ENCODE measurements at places on chromosomes 5 and 9.

- no peak for DNase-seq
Measured at GRCh38 chr5:104412649-104413240, 850.2 kb upstream of the NUDT12 start.

GRCh38 chr9:270657-271237 lies 56.1 kb downstream of the DOCK8 start:
- no peak for DNase-seq

DNA sequence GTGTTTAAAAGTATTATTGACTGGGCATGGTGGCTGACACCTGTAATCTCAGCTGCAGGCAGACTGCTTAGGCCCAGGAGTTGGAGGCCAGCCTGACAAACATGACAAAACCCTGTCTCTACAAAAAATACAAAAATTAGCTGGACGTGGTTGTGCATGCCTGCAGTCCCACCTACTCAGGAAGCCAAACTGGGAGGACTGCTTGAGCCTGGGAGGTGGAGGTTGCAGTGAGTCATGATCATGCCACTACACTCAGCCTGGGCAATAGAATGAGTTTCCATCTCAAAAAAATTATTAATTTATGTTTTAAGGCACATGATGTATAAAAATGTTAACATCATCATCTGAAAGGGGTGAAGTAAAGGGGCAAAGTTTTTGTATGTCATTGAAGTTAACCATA lies 49.7 kb upstream of the FNIP1 start:
- no peak for DNase-seq

DNA sequence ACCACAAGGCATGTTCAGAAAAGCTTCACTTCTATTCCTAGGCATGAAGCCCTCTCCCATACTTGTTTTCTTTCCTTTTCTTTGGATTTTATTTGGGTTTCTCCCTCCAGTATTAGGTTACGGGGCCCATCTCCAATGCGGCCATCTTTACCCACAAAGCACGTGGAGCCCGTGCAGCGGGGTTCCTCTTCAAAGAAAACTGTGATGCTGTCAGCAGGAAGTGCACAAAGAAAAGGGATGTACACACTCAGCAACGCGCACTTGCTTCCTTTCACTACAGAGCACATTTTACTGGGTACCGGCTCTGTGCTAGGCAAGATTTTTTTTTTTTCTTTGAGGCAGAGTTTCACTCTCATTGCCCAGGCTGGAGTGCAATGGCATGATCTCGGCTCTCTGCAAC lies 106.6 kb downstream of the COL23A1 start:
- DNase-seq, result peak; percentile 20

- no peak for DNase-seq
Measured at GRCh38 chr9:73597771-73598170, 446.1 kb downstream of the ANXA1 start.

DNA sequence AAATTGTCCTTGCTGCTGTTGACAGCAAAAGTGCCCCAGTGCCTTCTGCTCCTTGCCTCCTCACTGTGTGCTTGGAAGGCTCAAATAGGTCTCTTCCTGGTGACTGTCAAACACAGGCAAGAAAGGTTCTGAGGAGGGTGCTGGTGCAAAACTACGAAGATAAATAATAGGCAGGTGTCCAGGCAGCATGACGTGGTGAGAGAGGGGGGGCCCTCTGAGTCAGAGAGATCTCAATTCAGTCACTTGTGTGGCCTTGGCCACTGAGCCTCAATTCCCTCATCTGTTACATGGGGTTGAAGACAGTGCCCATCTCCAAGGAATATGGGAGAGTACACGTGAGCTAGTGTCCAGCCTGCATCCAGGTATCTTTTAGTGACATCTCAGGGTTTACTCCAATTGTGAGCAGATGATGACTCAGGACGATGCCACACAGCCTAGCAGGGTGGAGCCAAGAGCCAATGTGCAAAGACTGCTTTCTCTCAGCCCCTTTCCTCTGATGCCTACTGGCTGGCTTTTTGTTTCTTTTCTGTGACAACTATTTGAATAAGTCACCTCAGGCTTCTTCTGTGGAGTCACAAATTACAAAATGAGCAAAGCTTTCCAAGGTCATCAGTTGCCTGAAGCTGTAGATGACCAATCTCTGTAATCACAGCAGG lies 29.7 kb upstream of the SMIM32 start:
- DNase-seq, result no peak

- DNase-seq, result no peak
Measured at GRCh38 chr9:110936237-110936636, 102.0 kb downstream of the LPAR1 start.

GRCh38 chr5:5751498-5751897 lies 329.0 kb downstream of the ICE1 start:
- no peak for DNase-seq

GRCh38 chr9:72526901-72527800 lies 5.7 kb downstream of the TMC1 start:
- DNase-seq, result peak; percentile 68

- DNase-seq, result no peak
Measured at GRCh38 chr5:144206141-144206540, 35.5 kb downstream of the KCTD16 start.

- no peak for DNase-seq
Measured at GRCh38 chr9:90864779-90865178, 63.2 kb downstream of the SYK start.

DNA sequence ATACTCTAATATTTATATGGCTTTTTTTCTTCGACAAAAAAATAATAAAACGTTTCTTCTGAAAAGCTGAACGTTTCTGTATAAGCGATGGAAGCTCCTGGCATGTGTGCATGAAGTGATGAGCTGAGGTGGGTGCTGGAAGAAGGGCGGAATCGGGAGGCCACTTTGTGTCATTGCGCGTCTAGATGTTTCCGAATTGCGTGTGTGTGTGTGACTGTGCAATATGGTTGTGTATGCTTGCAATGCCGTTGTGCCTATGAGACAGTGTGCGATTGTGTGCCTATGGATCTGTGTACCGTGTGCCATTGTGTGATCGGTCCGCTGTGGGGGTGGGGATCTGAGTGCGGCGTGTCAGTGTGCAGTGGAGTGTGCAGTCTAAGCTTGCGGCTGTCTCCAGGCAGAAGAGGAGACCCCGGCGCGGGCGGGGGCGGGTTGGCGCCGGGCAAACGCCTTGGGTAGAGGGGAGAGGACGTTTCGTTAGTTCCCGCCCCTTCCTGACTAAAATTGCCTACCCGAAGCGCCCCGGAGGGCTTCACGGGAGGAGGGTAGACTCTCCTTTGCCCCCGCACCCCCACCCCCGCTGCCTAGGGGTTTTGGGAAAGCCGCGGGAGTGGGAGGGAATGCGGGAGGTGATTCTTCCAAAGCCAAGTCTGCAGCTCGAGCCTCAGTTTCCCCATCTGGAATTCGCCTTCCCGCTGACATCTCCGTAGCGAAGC lies 24.2 kb downstream of the PCDHGC5 start:
- DNase-seq, result no peak

DNA sequence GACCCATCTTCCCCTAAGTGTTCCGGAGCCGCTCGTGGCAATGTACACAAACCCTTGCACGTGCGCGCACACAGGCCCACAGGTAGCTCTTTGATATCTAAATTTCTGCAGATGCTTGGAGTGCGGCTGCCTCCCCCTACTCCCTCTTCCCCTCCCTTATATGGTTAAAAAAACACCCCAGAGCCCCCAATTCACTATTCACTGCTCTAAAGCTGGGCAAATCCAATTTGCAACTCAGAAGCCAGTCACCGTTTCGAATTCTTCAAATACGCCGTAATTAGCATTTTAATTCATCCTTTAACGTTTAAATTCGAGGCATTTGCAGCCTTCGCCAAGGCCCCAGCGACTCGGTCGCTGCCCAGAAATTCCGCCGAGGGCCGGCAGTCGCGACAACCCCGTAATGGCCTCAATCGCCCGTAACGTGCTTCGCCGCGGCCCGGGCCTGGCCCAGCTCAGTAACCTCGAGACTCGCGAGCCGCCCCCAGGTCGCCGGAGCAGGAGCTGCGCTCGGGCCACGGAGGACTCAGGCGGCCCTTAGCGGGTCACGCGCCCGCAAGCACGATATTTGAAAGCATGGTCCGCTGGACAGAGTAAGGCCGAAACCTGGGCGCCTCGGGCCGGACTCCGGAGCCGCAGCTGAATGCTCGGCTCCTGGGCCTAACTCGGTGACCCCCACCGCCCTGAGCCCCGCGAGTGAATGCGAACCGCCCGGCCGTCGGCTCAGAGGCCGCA lies 1.3 kb downstream of the IRX2 start:
- no peak for DNase-seq

DNA sequence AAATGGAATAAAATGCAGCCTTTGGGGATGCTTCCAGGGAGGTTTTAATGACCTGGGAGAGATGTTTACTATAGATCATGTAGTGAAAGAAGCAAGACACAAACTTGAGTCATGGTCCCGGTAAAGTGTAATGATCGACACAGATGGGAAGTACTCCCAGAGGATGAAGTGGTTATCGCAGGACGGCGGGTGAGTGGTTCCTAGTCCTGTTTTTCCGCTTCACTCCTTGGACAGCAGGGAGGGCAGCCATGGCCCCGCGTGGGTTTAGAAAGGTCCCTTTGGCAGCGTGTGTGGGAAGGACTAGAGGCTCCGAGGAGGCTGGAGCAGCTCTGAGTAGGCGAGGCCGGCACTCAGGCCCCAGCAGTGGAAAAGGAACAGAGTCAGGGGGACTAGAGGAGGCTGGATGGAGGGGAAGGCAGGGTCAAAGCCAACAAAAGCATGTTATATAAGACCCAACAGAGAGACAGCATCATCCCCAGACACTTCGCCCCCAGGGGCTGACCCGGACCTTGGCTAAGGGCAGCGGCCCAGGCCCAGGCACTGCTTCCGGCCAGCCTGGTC lies 49.2 kb upstream of the STXBP1 start:
- no peak for DNase-seq

DNA sequence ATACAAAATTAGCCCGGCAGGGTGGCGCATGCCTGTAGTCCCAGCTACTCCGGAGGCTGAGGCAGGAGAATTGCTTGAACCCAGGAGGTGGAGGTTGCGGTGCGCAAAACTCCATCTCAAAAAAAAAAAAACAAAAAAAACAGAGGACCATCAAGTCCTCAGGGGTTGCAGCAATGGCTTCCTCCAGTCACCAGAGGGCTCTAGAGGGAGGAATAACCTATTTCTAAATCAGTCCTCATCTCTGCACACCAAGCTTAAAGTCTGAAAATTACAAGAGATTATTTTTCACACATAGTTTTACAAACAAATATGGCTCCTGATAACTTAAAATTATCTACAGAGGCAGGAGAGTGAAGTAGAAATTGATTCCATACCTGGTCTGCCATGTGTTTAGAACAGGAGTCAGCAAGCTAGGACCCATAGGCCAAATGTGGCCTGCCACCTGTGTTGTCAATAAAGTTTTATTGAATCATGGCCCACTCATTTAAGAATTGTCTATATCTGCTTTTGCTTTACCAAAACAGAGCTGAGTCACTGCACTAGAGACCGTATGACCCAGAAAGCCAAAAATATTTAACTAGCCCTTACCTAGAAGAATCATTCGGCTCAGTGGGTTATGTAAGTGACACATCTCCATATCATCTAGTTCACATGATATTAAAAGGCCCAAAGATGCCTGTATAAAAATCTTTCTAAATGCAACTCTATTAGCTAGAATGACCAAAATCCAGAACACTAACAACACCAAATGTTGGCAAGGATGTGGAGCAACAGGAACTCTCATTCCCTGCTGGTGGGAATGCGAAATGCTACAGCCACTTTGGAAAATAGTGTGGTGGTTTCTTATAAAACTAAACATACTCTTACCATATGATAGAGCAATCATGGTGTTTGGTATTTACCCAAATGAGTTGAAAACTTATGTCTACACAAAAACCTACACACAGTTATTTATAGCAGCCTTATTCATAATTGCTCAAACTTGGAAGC lies 207.7 kb downstream of the FRMD3 start:
- DNase-seq, result no peak

GRCh38 chr9:95629585-95629984 lies 112.8 kb upstream of the PTCH1 start:
- DNase-seq, result no peak

DNA sequence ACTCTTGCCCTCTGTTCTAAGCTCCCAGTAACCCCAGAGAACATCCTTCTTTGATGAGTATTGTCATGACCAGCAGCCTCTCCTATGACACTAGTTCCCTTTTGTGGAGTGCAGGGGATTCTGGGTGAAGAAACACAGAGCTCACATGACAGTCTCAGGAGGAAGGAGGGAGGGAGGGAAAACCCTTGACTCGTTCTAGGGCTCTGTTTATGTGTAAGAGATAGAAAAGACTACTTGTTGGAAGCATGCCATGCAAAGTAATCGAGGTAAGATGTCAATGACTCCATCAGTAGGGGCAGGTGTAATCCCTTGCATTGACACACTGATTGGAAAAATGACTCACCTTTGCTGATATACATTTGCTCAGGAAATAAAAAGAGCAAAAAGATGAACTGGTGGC lies 190.2 kb upstream of the ELL2 start:
- DNase-seq, result no peak

GRCh38 chr9:110655754-110656641 lies 12.6 kb upstream of the MUSK start:
- no peak for DNase-seq

DNA sequence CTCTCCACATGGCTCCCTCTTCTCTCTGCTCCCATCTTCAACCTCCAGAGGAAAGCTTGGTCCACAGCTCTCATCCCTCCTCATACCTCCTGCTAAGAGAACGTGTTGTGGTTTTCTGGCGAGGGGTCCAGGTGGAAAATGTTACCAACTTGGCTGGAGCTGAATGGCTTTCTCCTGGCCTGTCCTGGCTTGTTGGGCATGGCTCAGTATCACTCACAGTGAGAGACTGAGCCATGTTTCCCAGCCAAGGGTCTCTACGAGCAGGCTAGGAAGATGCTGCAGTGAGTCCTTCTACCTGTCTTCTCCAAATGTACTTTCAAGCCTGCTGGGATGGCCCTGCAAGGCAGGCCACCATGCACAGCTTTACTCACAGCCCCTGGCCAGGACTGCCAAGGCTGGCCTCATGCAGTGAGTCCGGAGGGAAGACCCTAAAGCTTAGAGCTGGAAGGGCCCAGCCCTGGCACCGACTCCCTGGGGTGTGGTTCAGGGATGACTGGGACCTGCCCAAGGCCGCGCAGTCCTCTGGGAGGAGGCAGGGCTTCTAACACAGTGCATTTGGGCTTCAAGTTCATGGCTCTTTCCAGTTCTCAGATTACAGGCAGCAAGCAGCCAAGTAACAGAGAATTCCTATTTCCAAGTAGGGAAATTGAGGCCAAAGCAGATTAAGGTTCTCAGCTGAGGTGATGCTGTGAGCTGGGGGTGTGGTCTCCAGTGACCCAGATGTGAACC lies 59.5 kb downstream of the COL27A1 start:
- DNase-seq, result no peak

Measured in dorsolateral prefrontal cortex (tissue), 122 donors.